Fibroblast of skin of scalp (primary cell): ENCODE measurements at places on chromosomes 5 and 9.

DNA sequence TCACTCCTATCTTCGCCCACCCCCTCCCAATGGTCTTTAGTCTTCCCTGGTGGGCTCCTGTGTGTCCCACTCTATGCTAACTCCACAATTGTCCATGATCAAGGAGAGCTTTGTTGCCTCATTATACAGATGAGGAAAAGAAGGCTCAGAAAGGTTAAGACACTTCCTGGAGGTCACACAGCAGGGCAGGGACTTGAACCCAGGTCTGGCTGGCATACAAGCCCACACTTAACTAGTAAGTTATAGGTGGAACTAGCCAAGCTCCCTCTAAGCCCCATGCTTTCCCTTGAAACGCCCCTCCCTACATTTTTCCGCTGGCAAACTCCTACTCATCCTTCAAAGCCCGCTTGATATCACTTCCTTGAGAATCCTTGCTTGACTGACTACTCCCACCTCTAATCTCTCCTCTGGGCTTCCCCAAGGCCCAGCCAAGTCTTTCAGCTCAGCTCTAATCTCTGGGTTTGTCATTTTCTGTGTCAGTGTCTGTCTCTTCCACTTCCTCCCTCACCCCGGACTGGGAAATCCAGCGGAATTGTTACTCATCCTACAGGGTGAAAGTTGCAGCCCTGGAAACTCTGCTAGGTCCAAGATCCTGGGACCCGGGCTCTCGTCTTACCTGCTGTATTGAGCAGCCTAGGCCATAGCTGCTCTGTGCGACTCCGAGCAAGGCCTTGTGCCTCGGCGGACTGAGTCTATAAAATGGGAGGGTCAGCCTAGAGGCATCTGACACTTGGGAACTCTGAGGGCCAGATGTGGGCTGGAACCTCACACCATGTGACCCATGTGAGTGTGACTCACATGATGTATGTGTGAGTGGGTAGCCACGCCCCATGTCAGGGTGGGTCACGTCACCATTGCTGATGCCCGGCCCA is 144.5 kb downstream of the GAPVD1 start:
- DNase-seq = no peak

DNA sequence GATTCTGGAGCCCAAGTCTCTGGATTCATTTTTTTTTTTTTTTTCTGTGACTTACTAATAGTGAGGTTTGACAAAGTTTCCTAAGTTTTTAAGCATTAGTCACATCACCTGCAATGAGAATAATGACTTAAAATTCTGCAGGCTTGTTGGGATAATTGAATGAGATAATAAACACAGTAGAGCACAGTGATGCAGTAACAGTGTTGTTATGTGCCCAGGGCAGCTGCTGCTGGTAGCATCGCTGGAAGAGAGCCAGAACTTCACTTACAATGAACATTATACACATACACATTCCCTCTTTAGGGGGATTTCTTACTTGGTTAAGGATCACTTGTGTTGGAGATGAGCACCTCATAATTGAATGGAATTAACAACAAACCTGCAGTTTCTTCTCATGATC is 78.9 kb downstream of the ALDH7A1 start:
- peak; percentile 21 for DNase-seq

DNA sequence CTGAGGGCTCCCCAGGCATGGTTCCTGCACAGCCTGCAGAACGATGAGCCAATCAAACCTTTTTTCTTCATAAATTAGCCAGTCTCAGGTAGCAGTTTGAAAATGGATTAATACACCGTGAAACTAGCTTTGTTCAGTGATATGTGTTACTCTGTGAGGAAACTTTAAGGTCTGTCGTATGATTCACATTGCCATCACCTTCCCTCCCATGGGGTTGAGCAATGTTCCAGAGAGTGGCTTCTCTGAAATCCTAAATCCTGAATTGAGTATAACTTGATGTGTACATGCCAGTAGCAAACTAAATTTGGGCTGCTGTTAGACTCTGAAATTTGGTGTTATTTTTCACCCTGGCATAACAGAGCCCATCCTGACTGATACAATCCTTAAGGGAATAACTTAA is 866.4 kb upstream of the C9orf72 start:
- no peak for DNase-seq

GRCh38 chr9:38047301-38048251 is 21.5 kb downstream of the SHB start:
- DNase-seq = peak; percentile 91

GRCh38 chr5:98679963-98680362 is 93.5 kb upstream of the RGMB start:
- DNase-seq = no peak

- no peak for DNase-seq
Observed at GRCh38 chr5:181235323-181235688, 8.4 kb downstream of the RACK1 start.
